ENCODE measurements at places on chromosomes 6 and 20.

GRCh38 chr6:63660757-63661156 lies 25.2 kb downstream of the PHF3 start:
- no peak for DNase-seq

- DNase-seq, result no peak
Observed at GRCh38 chr6:41568585-41569384, 22.6 kb downstream of the FOXP4 start.

GRCh38 chr6:40500227-40500626 lies 86.9 kb downstream of the LRFN2 start:
- DNase-seq, result no peak

DNA sequence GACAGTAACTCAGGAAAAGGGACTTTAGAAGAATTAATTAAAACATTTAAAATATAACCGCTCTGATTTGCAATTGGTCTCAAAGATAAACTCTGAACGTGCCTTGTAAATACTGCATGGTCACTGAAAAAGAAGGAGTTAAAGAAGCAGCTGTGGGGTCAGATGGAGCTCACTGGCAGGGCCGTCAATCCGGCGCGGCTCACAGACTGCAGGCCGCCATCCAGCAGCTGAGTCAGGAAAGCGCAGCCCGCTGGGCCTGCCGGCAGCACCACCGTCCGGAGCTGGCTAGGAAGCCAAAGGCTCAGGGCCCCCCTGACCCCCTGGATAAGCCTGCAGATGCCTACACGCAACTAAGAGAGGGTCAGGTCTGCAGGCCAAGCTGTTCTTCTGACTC lies 54.2 kb upstream of the FRMD1 start:
- no peak for DNase-seq

GRCh38 chr6:74057326-74057725 lies 361.3 kb downstream of the CD109 start:
- DNase-seq, result no peak

GRCh38 chr6:47665112-47665511 lies 33.3 kb upstream of the ADGRF4 start:
- no peak for DNase-seq

DNA sequence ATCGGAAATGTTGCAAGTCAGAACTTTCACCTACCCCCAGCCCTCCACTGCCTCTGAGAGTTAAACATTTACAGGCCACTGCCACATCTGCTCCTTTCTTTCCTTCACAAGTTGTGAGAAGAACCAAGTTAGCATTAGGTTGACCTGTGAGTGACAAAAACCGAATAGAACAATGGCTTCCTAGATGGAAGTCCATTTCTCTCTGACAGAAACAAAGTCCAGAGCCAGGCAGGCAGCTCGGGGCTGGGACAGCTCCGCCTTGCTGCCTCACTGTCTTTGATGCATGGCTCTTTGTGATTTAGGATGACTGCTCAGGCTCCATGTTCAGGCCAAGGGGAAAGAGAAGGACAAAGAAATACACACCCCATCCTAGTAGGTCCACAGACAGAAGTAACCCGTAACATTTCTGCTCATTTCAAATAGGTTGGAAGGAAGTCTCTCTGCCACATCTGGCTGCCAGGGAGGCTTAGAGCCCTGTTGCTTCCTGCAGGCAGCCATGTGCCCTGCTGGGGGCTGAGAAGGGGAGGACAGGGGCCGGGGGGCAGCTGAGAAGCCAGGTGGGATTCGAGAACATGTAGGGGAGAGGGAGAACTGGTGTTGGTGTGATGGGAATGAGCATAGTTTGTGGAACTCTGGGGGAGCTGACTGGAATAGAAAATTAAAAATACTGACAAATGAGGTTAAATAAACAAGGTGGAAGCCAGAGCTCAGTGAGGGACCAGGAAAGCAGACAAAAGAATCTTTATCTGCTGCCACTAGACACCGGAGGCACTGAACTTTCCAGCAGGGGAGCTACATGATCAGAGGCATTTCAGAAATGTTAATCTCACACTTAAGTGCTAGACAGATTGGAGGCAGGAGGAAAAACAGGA lies 19.5 kb upstream of the IER3 start:
- DNase-seq, result no peak

GRCh38 chr20:61815176-61815575 lies 250.5 kb downstream of the TAF4 start:
- no peak for DNase-seq

GRCh38 chr20:11083841-11084240 lies 410.0 kb upstream of the JAG1 start:
- DNase-seq, result no peak

GRCh38 chr20:35515949-35516645 lies 13.4 kb downstream of the C20orf173 start:
- no peak for DNase-seq
